ENCODE measurements at places on chromosomes 6 and 20.
A peak's percentile ranks its signal among the peaks of the same experiment; 100 is the strongest.

- no peak for DNase-seq
These were observed 144.5 kb upstream of the SLC24A3 start for GRCh38 chr20:19067986-19068385.

- no peak for DNase-seq
These were observed 13.9 kb upstream of the HELZ2 start for GRCh38 chr20:63587776-63588591.

GRCh38 chr6:127403636-127404035, 55.6 kb downstream of the KIAA0408 start:
- DNase-seq: no peak

GRCh38 chr6:129871221-129871620, 10.1 kb upstream of the TMEM244 start:
- no peak for DNase-seq

- peak; percentile 77 for DNase-seq
These were observed 42.3 kb downstream of the ELMO2 start for GRCh38 chr20:46363874-46364669.

GRCh38 chr20:23602699-23603098, 3.0 kb downstream of the CST9 start:
- no peak for DNase-seq

- no peak for DNase-seq
These were observed 59.1 kb upstream of the OGFRL1 start for GRCh38 chr6:71229477-71229876.

DNA sequence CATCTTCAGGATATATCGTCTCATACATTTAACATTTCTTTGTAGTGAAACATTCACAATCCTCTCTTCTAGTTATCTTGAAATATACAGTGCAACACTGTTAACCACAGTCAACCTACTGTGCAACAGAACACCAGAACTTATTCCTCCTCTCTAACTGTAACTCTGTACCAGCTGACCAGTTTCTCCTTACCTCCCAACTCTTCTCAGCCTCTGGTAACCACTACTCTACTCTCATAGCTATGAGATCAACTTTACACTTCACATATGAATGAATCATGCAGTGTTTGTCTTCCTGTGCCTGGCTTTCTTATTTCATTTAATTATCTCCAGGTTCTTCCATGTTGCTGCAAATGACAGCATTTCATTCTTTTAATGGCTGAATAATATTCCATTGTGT, 337.6 kb downstream of the BTBD9 start:
- DNase-seq: no peak

DNA sequence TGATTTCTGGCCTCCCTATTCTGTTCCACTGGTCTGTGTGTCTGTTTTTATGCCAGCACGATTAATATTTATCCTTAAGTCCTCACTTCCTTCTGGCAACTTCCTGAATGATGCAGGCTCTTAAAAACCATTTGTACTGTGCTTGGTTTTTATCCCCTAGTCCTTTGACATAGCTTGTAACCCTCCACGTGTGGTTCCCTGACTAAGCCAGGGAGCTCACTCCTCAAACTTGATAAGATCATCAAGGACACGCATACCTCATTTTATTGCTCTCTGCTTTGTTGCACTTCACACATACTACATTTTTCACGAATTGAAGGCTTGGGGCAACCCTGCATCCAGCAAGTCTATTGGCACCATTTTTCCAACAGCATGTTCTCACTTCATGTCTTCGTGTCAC, 166.4 kb upstream of the UST start:
- no peak for DNase-seq

GRCh38 chr6:30489081-30490025, at the start of gene HLA-E:
HLA-E (plus strand) TSS chr6:30489509; CDS start chr6:30489532, 23 bp downstream.
- peak; percentile 74 for DNase-seq

GRCh38 chr6:127566119-127566518, 10.9 kb upstream of the C6orf58 start:
- DNase-seq: no peak

GRCh38 chr6:5941188-5941587, 65.5 kb downstream of the NRN1 start:
- no peak for DNase-seq

- no peak for DNase-seq
These were observed 32.0 kb upstream of the TMEM217 start for GRCh38 chr6:37289931-37290330.

DNA sequence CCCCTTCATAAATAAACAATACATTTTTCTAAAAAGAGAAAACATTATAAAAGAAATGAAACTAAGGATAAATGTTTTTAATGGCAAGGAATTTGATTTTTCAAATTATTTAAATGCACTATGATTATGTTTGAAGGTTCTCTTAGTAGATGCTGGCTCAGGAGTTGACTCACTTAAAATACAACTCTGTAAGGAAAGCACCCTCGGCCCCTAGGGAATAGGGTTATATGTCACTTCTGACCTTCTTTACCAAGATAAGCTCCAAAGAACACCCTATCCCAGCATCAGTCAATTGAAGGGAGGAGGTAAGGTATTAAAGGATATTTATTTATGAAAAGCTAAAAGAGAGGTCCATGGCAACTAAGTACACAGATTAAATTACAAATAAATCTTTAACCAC, 6.8 kb downstream of the SNAP91 start:
- DNase-seq: no peak

DNA sequence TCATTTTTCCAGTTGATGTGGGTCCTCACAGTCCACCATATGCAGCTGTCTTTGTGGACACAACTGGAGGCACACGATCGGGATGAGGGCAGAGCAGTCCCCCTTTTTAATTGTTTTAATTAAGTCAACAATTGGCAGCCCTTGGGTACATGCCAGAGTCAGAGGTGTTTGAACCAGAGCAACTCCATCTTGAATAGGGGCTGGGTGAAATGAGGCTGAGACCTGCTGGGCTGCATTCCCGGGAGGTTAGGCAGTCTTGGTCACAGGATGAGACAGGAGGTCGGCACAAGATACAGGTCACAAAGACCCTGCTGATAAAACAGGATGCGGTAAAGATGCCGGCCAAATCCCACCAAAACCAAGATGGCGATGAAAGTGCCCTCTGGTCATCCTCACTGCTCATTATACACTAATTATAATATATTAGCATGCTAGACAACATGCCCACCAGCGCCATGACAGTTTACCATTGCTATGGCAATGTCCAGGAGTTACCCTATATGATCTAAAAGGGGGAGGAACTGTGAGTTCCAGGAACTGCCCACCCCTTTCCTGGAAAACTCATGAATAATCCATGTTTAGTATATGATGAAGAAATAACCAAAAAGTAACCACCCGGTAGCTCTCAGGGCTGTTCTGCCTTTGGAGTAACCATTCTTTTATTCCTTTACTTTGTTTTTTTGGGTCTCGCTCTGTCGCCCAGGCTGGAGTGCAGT, 31.8 kb upstream of the BLCAP start:
- DNase-seq: no peak

DNA sequence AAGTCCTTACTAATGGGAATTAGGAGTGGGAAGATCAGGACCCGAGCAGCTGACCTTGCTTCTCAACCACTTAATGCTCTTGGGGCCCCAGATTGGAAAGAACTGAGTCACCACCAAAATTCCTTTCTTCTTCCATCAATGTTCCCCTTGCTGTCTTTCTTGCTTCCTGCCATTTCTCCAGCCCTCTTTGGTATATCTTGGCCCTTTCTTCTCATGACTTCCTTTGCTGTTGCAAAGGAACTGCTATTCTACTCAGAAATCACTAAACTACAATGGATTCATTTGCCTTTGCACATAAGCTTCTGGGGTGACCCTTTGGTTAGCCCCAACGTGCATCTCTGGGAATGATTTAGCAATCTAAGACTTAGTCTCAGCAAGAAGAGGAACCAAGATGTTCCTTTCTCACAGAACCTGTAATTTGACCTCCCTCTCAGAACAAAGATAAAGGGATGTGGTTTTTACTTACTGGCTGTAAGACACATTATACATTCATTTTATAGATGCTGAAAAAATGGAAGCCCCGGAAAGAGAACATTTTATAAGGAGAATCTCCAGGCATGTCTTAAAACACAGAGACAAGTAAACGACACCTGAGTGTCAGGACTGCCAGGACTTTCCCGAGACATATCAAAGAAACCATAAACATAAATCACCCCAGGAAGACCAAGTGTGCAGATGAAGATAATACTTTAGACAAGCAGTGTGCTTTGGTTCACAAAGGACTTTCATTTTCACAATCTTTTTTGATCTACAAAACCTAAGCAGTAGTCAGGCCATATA, 99.0 kb upstream of the TNFAIP3 start:
- no peak for DNase-seq

GRCh38 chr20:58005581-58006345, 222.7 kb downstream of the ANKRD60 start:
- DNase-seq: no peak

DNA sequence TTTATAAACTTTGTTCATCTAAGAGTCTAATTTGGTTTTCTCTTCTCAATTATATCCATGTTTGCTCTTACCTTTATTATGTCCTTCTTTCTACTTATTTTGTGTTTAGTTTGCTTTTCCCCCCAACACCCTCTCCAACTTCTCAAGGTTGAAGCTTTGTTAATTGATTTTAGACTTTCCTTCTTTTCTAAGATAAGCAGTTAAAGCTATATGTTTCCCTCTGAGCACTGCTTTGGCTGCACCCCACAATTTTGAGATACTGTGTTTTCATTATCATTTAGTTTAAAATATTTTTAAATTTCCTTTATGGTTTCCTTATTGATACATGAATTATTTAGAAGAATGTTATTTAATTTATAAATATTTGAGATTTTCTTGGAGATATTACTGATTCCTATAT, 13.9 kb upstream of the BEND6 start:
- DNase-seq: no peak
